ENCODE measurements at places on chromosomes 7 and 10.

- DNase-seq = no peak
These were observed 92.2 kb downstream of the NRF1 start for GRCh38 chr7:129703751-129704150.

GRCh38 chr7:78127009-78127408 lies 328.4 kb downstream of the PHTF2 start:
- no peak for DNase-seq

GRCh38 chr7:856444-857095 lies 19.8 kb upstream of the GET4 start:
- no peak for DNase-seq

DNA sequence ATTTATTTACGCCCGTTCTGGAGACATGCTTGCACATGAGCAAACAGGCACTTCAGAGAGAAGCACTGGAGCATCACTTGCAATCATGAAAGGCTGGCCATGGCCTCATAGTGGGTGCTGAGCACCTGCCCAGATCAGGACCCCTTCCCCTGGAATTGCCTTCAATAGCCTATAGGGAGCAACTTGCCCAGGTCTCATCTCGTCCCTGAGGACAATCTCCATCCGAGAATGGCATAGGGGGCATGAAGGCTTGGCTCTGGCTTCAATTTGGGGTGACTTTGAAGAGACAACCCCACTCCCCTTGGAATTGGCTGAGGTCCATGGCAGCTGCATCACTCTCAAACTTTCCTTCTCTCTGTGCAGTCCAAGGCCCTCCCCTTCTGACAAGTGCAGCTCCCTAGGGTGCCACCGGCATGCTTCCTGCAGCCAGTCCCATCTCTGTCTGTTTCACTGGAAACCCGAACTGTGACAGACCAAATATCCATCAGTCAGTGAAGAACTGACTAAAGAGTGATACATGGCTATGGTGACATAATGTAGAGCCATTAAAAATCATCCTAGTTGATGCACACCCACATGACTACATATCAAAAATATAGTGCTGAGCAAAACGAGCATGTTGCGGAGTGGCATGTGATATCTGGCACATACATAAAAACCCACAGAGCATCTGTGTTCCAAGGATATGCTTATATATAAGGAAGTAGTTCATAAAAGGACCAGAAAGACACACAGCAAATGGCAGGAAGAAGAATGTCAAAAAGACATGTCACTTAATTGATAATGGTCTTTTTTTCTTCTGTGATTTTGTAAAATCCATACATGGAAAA lies 12.4 kb downstream of the GDF2 start:
- DNase-seq = no peak

GRCh38 chr7:132709971-132710567 lies 133.8 kb upstream of the PLXNA4 start:
- DNase-seq = peak; percentile 27

GRCh38 chr10:76352300-76352699 lies 920.9 kb downstream of the LRMDA start:
- peak; percentile 84 for DNase-seq

- DNase-seq = no peak
These were observed 78.9 kb downstream of the SRI start for GRCh38 chr7:88140947-88141346.

DNA sequence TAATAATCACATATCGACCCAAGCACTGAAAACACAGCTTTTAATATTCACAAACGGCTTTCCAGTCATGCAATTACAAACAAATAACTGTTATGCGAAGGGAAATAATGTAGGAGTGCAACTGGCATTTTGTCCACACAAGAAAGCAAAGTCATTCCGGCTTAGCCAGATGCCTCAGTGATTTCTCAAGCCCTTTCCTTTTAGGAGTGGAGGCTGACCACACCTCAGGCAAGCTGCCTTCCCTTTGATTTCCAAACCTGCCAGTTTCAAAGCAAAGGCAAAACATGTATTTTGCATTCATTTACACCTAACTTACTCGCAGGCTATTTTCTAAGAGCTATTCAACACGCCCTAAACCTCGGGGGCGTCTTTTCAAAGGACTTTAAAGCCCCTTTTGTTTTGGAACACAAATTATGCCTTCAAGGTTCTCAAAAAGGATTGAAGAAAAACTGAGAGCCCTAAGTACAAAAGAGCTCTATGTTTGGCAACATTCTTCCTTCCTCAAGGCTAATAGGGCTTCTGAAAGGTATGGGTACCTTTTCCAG lies 109.6 kb downstream of the CPXM2 start:
- no peak for DNase-seq

GRCh38 chr10:3295582-3296151 lies 123.1 kb upstream of the PITRM1 start:
- no peak for DNase-seq

DNA sequence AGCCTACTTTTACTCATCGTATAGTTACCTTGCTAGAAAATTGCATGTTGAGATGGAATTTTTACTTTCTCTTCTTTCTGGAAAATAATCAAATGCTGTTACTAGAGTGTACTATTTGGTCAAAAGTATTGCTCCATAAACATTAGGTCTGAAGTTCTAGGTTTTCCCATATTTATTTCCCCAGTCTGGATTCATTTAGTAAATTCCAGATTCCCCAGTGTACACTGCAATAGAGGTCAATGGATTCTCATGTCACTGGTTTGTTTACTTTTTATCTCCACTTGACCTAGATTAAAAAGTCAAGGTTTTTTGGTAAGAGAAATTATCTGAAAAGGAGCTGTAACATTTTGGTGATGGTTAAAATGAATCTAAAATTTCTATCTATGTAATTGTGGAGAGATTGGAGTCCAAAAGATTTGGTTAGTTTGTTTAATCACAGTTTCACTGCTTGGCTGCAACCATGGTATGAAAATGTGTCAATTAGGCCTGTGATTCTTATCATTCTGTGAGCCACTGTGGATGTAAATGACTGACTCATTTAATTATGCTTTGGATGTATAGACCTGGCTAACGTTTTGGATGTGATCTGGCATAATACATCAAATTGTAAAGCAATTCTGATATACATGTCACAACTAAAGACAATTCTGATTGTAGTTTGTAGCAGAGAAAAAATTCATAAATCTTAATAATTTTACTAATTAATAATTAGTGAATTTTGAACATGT lies 32.7 kb upstream of the STEAP4 start:
- DNase-seq = peak; percentile 72

DNA sequence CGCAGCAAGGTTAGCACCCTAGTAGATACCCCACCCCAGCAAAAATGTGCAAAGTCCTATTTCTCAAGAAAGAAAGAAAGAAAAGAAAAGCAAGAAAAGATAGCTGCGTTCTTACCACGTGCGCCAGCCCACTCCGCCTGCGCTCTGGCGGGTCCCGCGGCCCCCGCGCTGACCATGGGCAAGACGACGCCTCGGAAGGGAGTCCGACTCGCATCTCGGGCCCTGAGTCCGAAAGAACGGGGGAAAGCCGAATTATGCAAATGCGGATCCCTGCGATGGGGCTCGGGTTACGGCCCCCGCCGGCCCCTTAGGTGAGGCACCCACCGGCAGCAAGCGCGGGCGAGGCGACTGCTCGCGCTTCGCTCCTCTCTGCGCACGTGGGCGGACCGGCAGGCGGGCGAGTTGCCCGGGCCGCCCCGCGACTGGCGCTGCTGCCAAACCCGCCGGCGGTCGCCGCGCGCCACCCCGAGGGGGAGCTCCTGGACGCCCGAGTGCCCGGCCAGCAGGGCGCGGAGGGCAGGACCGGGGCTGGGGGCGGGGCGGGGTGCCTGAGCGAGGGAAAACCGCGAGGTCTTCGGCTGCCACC lies 2.4 kb upstream of the EGR2 start:
- DNase-seq = no peak

GRCh38 chr10:73759512-73760115 lies 15.4 kb downstream of the SEC24C start:
- no peak for DNase-seq

Data from fibroblast of gingiva (primary cell).